ENCODE measurements at places on chromosomes 2 and 18.

DNA sequence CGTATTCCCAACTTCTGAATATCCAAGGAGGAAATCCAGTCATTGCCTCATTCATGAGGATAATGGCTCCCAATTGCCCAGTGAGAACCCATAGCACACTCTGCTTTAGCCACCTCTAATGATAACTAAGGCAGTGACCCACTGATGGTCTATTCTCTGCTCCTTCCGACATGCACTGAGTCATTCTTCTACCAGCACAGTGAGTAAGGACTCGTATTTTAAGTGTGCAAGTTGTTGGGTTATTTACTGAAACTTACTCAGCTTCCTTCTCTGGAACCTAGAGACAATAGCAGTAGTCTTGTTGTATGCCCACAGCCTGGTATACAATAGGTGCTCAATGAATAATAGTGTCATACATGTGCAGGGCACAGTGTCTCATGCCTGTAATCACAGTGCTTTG, 81.1 kb upstream of the ZNF397 start:
- DNase-seq: no peak

DNA sequence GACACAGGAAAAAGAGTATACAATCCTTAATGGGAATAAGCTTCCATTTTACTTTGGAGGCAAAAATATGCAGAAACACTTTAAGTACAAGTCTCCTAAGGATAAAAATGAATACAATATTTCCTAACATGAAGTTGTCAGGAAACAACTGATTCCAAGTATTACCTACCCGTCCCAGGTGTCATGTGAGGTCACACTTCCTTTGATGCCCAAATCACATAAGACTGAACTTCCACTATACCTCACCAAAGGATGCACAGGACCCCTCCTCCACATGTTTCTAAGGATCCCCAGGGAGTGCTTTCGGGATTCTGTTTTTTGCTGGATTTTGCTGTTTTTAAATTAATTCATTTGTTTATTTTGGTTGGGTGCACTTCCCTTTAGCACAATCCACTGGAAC, 438.5 kb upstream of the TCF4 start:
- DNase-seq: no peak

DNA sequence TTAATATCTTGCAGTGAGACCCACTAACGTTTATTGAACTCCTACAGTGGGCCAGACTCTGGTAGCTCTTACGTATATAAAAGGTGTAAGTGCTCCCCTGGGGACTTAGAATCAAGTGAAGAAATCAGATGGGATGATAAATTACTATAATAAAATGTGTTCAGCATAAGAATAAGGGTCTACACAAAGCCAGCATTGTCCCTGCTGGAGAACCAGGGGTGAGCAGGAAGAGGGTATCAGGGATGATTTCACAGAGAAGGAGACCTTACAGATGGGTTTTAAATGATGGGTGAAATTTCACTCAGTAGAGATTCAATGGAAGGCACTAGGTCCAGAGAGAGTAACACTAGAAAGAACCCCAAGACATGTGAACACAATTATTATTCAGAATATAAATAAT, 20.7 kb downstream of the NRXN1 start:
- no peak for DNase-seq

GRCh38 chr2:239189711-239190131, 211.1 kb downstream of the HDAC4 start:
- DNase-seq: no peak

- no peak for DNase-seq
Observed at GRCh38 chr2:241551599-241551997, 6.9 kb upstream of the BOK start.

DNA sequence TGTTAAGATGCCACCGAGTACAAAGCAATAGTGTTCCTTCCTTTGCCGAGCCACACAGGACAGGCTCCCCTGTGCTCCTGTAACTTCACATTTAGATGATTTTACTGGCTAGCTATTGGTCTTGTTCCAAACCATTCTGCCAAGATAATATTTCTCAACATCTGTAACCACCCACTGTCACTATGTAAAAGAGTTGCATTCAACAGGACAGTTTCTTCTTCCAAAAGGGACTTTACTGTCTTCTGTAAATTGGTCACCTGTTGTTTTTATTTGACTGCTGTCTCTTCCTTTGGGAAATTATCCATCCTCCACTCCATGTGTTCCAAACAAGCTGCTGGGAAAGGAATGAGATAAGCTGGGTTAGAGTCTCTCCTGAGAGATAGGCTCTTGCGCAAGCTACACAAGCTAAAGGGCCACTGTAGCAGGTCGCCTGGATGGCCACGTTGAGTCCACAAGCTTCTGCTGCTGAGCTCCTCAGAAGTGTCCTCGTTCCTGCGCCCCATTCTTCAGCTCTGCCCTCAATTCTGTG, 14.4 kb upstream of the BZW1 start:
- no peak for DNase-seq

- DNase-seq: no peak
Observed at GRCh38 chr2:65775839-65776238, 343.4 kb upstream of the SPRED2 start.

- DNase-seq: no peak
Observed at GRCh38 chr18:63306249-63306648, 13.3 kb downstream of the BCL2 start.

GRCh38 chr2:26915316-26915715, 55.1 kb upstream of the MAPRE3 start:
- DNase-seq: no peak

DNA sequence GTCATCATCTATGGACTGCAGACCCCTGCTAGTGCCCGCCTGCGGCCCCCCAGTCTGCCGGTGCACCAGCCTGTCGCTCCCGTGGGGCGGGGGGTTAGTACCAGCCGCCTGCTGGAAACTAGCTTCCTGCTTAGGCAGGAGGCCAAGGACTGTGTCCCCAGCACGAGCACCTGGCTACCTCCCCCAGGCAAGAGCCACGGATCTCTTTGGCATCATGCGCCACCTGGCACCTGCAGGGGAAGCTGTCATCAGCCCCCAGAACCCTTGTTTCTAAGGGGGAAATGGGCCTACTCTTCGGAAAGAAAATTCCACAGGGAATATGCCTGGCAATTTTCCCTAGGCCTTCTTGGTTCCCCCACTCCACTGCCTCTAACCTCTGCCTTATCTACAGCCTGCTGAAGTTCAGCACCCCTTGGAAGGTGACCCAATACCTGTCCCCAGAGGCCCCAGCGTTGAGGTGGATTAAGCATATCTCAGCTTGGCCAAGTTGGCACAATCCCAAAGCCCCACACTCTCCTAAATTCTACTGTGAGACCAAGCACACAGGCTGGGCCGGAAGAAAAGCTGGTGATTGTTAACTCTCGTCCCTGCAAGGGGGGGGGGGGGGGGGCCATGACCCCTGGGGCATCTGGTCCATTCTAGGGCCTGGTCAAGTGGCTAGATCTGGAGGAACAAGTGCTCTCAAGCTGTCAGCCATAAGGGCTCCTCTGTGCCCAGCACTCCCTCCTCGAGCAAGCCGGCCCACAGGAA, 62.0 kb upstream of the POMC start:
- no peak for DNase-seq

GRCh38 chr2:174023591-174024523, 58.7 kb upstream of the SP3 start:
- DNase-seq: peak; percentile 54

DNA sequence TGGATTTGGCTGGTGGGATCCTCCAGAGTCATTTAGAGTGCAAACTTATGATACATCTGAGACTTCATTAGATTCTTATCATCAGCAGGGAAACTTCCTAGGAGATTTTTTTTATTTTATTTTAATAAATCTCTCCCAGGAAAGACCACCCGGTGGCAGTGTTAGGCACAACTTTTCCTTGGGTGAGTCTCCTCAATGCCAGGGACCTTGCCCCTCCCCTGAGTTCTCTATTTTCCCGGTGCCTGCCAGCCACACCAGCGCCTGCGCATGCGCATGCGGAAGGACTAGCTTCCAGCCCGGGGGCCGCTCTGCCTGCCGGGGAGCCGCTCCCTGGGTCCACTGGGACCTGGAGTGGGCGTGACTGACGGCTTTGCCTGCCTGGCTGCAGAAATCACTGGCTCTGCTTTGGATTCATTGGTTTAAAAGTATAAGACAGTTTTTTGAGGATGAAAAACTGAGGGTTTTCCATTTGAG, 86.6 kb downstream of the TMEM182 start:
- DNase-seq: no peak

- no peak for DNase-seq
Observed at GRCh38 chr2:72271766-72272641, 124.3 kb upstream of the CYP26B1 start.

DNA sequence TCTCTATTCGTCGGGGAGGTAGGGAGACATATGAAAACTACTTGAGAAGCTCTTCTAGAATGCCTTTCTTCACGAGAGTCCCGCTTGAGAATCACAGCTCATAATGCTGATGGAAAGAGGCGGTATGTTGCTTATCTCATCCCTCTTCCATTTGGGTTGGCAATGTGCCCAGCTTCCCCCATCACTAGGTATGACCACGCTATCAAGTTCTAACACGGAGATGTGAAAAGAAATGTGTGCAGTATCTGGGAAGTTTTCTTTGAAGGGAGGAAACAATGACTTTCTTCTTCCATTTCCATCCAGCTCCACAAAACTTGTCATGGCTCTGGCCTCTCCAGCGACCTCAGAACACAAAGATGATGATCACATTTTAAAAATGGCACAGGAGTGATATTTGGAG, 742.4 kb downstream of the DCDC2C start:
- no peak for DNase-seq

DNA sequence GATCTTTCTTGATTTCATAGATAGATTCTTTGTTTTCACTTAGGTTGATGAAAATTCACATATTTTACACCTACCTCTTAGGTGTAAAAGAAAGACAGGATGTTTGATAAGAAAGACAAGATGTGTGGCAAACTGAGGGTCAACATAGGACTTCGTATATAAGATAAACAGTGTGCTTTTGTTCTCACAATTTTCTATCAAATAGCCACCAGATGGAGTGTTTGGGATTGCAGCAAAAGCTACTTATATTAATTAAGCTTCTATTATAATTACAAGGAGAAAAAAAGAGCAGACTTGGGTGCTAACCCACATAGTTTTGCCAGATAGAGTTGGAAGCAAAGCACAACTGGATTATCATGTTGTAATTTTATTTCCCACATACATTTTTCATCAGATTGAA, 232.9 kb downstream of the CDH7 start:
- DNase-seq: no peak

GRCh38 chr2:150938527-150938926, 323.1 kb downstream of the RBM43 start:
- DNase-seq: no peak

GRCh38 chr2:189829102-189829833, 45.0 kb downstream of the PMS1 start:
- no peak for DNase-seq

- no peak for DNase-seq
Observed at GRCh38 chr2:109340381-109340780, 211.4 kb downstream of the SH3RF3 start.

DNA sequence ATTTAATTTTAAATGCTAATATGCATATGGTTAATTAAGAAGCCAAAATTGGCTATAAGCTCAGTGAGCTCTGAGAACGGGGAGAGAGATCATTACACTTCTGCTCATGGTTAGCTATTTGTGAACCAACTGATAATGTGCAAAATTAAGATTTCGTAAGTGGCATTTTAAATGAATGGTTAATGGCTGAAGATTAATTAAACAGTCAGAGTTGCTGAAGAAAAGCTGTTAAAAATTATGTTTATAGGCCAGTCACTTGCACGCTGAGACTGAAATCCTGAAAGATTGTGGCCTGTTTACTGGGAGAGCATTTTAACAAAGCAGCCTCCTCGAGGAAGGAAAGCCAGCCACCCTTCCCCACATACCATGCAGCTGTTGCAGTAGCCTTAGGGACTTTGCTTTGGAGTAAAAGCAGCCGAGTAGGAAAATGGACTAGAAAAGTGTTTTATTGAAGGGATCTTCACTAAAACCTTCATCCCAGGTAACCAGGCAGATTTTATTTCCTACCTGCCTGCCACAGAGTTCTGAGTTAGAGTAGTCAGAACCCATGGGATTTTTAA, 218.8 kb upstream of the NRP2 start:
- no peak for DNase-seq

DNA sequence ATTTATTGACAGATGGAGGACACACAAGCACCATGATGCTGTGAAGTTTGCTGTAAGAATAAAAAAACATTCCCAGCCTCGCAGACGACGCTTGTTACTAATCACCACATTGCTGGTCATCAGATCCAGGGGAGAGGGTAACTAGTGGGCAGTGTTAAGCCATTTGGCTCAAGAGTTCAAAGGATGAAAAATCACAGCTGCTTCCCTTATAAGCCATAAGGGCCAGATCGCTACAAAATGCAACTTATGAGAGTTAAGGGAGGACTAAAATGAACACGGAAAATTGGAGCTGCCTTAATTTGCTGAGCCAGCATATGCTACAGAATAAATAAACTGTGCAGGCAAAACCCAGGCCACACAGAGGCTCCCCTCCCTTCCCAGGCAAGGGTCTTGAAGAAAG, 522.6 kb downstream of the TDRD15 start:
- no peak for DNase-seq

DNA sequence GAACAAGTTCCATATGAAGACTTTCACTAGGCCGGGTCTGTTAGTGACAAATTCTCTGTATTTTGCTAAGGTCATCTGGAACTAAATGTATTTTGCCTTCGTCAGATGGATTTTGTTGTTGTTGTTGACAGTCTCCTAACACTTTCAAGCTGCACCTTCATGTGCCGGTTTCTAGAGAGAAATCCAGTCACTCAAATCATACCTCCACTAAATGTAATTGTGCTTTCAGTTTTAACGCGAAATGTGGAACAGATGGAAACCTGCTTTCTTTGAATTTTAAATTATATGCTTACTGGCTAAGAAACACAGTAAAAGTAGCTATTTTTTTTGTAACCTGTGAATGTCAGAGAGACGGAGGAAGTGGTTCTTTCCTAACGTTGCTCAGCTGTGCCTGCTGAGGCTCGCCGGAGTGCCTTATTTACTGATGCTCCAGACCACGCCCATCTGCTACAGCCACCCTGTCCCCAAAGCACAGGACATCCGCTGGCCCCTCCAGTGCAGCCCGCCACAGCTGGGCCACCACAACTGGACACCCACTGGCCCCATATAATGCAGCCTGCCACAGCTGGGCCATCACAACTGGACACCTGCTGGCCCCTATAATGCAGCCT, 134.7 kb downstream of the PXDN start:
- DNase-seq: no peak

- no peak for DNase-seq
Observed at GRCh38 chr2:43370705-43371104, 144.3 kb upstream of the ZFP36L2 start.

- DNase-seq: no peak
Observed at GRCh38 chr2:142714600-142714999, 162.9 kb upstream of the KYNU start.

DNA sequence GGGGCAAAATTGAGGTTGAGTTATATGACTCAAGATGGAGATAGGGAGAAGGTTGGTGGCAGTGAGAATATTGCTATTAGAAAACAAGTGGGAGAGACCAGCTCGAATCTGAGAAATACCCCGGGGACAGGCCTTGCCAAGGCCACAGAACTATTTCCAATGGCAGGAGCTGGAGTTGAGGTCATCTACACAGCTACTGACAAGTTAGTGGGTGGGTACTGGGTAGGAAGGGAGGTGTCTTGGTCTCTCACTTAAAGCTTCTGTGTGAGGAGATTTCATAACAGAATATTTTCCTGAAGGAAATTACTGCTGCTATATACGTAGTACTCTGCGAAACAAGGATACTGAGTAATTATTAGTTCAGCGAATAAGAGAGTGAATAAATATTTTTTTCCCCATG, 69.4 kb upstream of the ITPRID2 start:
- no peak for DNase-seq
